ENCODE measurements at places on chromosomes 12 and 14. TPM values are rescaled to one million over a fixed set of nuclear protein-coding genes. Genes with fewer than 3 reads are reported as not detected.

The SPIC gene
- total RNA-seq = not detected

The RFX4 gene
- total RNA-seq = not detected

The GYS2 gene
- not detected for total RNA-seq

- no peak for DNase-seq
Observed at GRCh38 chr14:34452258-34452822, 9.7 kb downstream of the SPTSSA start.

DNA sequence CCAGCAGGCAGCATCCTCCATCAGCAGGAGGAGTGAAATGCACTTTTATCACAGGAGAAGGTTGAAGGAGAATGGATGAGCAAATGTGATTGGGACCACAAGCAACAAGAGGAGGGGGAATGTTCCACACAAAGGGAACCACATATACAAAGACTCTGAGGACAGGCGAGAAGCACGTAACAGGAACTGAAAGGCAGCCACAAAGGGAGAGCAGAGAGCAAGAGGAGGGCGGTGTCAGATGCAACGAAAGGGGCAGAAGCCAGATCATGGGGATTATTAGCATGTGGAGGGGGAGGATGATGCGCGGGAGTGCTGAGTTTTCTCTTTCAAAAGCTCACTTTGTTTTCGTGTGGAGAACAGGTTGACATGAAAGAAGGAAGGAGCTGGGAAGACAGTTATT is 241.1 kb downstream of the SPTSSA start:
- no peak for DNase-seq

GRCh38 chr12:49019443-49020324 is 1.1 kb upstream of the PRKAG1 start:
- DNase-seq = peak; percentile 67

DNA sequence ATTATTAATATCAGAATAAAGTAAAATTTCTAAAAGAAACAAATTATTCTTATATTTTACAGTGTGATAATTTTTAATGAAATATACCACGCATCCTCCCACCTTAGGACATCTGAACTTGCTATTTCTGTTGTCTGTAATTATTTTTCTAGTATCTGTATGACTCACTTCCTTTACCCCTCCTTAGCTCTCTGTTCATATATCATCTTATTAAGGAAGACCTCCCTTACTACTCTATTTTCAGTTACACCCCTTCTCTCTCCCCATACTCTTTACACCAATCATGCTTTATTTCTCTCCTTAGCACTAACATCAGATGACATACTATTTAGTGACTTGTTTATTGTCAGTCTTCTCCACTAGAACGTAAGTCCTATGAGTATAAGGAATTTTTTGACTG is 34.2 kb upstream of the C12orf50 start:
- no peak for DNase-seq

- DNase-seq = no peak
Observed at GRCh38 chr12:107660861-107661415, 24.7 kb upstream of the PWP1 start.
